ENCODE measurements at places on chromosomes 1 and 21.
A peak's percentile ranks its signal among the peaks of the same experiment; 100 is the strongest.

DNA sequence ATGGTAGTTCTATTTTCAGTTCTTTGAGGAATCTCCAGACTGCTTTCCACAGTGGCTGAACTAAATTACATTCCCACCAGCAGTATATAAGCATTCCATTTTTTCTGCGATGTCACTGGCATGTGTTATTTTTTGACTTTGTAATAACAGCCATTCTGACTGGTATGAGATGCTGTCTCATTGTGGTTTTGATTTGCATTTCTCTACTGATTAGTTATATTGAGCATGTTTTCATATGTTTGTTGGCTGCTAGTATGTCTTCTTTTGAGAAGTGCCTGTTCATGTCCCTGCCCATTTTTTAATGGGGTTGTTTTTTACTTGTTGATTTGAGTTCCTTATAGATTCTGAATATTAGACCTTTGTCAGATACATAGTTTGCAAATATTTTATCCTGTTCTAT lies 87.9 kb downstream of the RPS6KC1 start:
- DNase-seq, result no peak

DNA sequence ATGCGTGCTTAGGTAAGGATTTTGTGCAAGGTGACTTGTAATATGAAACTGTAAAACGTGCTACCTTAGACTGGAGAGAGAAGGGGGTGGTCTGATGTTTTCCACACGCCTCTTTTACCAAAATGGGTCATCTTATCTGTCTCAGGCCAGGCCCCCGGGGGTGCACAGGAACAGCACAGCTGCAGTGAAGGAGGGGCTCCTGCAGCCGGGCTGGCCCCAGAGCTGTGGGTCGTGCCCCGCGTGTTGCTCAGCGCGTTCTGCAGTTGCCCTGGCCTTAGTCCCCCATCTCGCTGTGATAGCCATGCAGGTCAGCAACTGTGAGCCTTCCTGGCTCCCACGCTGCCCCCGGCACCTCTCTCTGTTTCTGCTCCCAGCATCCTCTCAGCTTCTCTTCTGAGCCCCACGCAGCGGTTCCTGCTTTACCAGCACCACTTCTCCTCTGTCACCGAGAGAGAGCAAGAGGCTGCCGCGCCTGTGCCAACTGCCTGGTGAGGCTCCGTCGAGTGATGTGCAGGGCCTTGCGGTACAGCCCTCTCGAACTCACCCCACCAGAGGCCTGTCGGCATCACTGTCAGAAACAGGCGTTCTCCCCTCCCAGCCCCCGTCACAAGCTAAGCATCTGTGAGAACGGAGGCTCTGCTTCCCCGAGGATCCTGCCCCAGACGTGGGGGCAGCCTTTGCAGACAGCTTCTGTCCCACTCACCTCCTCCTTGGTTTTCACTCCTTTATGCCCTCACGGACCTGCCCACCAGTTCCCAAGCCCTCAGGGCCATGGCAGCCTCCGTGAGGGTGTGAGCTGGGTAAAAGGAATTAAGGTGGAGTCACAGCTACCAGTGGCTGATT lies 73.3 kb downstream of the ADARB1 start:
- no peak for DNase-seq

- DNase-seq, result peak; percentile 40
These were observed 361.5 kb upstream of the ZP4 start for GRCh38 chr1:238252033-238252802.

GRCh38 chr1:68384321-68384813 lies 65.4 kb downstream of the RPE65 start:
- no peak for DNase-seq

DNA sequence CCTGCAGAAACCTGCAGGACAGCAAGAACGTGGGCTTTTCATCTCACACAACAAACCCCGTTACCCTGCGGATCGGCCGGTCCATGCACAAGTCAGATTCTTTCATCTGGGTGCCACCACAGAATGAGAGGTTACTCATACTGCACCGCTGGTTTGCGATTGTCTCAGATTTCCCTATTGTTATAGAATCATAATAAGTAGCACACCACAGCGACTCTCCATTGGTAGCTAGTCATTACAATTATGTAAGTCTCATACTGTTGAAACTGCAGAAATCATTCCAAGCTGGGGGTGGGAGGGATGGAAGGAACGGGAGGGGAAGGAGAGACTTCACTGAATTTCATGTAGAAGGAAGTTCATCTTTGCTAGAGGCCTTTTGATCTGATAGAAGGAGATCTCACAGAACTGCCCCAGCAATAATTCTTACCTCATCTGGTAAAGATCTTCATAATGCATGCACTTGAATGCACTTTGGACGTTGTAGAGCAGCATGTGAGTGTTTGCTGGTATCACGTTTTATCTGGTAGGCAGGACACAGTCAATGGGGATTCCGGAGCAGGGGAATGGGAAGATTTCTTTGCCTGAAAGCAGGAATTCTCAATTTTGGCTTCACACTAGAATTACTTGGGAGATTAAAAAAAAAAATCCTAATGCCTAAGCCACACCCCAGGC lies 221.1 kb downstream of the KIF26B start:
- no peak for DNase-seq

DNA sequence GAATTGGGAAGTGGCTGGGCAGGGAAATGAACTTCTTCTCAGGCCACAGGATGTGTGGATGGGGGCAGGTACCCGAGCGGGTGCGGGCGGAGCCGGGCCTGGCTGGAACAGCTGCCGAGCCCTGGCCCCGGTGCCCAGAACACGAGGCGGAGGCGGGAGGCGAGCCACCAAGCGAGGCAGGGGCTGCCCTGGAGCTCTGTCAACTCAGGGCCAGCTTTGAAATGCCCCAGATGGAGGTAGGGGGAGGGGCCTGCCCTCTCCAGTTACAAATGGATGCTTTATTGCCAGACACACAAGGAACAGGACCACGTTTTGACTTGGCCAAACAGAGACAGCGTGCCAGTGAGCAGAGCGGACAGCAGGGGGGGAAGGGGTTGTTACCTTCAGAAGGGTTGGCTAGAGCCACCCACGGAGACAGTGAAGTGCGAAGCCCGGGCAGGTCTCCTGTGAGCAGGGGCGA lies 240.4 kb downstream of the SDCCAG8 start:
- DNase-seq, result no peak

DNA sequence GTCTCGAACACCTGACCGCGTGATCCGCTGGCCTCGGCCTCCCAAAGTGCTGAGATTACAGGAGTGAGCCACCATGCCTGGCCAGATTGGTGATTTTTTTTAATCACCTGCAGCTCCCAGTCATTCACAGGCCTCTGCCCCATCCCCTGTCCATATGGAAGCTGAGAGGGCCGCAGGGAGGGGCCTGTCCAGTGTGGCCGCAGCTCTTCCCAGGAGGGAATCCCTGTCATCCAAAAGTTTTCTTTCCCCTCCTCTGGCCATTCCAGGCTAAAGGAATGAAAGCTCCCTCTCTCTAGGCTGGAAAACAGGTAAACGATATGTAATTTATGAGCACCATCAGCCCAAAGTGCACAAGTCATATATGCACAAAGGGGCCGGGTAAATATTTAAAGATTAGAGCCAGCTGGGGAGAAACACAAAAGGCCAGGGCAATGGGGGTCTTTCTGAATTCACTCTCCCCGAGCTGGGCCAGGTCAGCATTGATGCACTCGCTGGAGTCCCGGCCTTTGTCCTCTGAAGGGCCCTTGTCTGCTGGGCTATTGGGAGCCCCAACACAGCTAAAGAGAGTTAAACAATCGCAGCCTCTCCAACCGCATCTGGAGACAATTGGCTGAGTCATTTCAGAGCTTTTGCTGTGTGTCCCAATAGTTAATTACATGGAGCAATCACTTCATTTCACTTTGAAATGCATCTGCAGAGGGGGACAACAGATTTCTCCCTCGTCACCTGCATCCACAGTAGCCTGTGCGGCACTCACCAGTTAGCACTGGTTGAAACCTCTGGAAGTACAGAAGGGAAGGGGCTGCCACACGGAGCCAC lies 3.8 kb upstream of the HES3 start:
- DNase-seq, result no peak

- DNase-seq, result no peak
These were observed 5.9 kb downstream of the RGS16 start for GRCh38 chr1:182598296-182598695.

DNA sequence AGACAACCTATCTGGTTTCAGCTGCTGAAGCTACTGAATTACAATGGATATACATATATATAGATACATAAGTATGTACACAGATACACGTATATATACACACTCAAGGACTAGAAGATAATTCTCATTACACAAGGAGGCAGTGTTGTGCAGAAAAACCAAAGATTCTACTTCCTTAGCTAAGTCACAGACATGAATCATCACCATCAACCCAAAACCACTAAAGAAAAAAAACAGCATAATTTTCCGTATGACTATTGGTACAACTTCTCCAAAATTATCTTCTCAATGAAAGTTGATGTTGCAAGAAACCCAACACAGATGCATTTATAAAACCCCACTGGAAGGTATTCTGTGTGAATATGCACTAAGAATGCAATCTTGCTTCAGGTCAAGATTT lies 36.8 kb upstream of the RPF1 start:
- DNase-seq, result no peak

DNA sequence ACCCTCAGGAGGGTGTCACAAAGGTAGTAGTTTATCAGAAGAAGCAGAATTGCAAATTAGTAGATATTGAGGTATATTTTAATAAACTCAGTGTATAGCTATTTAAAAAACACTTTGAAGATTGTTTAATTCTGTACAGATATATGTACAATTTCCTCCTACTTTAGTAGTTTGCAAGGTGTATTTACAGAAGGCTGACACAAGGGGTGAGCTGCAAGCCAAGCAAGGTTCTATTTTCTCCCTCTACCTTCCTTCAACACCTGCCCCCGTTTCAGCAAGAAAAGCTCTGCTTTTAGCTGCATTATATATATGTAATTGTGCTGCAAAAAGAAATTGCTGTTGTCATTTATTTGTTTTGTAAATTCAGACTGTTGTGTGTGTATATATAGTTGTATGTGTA lies 674.2 kb upstream of the PKN2 start:
- DNase-seq, result no peak

- DNase-seq, result no peak
These were observed 623.3 kb upstream of the NR5A2 start for GRCh38 chr1:199404191-199404590.

DNA sequence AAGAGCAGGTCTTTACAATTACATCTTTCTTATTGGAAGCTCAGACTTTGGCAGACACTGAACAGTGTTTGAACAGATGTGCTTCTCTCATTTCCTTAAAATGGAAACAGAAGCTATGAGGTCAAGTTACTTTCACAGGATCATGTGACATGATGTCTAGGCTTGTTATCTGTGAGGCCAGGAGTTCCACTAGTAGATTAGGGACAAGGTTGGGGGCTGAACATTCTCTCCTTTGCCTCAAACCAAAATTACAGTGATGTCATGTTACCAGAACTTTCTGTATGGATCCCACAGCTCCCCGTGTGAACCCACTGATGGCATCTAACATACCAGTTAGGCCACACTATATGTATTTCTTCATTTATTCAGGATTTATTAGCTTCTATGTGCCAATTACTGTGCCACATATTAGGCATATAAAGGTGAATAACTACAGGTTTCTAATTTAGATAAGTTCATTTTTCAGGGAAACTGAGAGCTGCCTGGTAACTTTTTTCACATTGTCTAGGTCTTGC lies 6.0 kb downstream of the DYNLT5 start:
- no peak for DNase-seq

DNA sequence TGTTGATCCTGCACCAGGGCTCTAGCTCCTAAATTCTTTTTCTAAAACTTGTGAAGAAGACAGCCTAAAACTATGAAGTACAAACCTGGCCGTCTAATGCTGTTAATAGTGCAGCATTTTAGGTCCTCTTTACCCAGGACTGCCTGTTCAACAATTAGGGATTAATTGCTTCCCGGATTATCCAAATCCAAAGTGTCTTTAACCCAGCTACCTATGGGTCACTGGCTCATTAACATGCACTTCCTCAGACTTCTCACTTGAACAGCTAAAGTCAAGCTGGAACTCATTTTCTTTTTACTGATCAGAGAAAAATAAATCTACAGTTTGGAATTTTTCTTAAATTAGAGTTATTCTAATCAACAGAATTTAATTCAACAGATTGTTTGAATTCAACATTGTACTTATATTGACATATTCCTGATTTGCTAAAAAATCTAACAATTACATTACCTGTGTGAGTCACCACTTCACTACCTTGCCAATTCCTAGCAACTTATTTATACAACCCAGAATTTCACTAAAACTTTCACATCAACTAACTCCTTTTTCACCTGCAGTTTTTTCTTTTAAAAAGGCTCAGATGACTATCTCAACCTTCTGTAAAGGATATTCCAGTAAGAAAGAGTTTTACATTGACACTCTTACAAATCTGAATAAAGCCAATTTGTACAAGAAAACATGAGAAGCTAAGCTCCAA lies 3.3 kb downstream of the HNRNPU start:
- DNase-seq, result no peak

GRCh38 chr1:27306892-27307761 lies 14.8 kb upstream of the TMEM222 start:
- DNase-seq, result no peak

GRCh38 chr1:52461821-52462220 lies 57.4 kb downstream of the PRPF38A start:
- no peak for DNase-seq

DNA sequence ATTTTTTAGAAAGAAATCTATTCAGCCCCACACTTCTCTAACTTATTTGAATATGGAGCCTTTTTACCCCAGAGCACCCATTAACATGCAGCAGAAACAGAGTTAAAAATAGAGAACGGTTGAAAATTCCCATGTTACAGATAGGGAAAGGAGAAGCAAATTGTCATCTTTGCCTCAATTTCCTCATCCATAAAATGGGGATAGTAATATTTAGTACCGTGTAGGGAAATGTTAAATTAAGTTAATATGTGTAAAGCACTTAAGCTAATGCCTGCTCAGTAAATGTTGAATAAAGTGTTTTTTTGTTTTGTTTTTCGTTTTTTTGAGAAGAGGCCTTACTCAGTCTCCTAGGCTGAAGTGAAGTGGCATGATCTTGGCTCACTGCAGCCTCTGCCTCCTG lies 50.3 kb downstream of the NAV1 start:
- no peak for DNase-seq

DNA sequence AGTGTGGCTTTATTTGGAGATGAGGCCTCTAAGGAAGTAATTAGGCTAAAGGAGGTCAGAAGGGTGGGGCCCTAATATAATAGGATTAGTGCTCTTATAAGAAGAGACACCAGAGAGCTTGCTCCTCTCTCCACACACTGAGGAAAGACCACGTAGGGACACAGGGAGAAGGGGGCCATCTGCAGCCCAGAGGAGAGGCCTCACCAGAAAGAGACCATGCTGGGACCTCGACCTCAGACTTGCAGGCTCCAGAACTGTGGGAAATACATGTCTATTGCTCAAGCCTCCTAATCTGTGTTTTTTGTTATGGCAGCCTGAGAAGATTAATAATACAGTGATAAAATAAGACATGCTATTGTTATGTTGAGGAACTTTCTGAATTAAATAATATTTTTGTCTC lies 8.3 kb downstream of the RCAN1 start:
- no peak for DNase-seq
